ENCODE measurements at places on chromosomes 3 and 15.

DNA sequence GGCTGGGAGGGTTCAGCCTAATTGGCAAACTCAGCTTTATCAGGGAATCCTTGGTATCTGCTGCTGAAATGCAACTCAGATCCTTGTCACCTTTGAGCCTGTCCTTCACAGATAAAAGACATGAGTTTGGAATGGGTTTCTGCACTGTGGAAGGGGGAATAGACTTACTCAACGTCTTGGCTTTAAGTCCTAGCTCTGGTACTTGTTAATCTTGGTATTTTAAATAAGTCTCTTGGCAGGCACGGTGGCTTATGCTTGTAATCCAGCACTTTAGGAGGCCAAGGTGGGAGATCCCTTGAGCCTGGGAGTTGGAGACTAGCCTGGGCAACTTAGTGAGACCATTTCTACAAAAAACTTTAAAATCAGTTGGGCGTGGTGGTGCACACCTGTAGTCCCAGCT is 55.1 kb upstream of the ATOSA start:
- DNase-seq: no peak

- peak; percentile 30 for DNase-seq
Observed at GRCh38 chr3:22704166-22704565, 499.0 kb upstream of the UBE2E2 start.

- DNase-seq: no peak
Observed at GRCh38 chr3:149992416-149993058, 21.8 kb upstream of the PFN2 start.

DNA sequence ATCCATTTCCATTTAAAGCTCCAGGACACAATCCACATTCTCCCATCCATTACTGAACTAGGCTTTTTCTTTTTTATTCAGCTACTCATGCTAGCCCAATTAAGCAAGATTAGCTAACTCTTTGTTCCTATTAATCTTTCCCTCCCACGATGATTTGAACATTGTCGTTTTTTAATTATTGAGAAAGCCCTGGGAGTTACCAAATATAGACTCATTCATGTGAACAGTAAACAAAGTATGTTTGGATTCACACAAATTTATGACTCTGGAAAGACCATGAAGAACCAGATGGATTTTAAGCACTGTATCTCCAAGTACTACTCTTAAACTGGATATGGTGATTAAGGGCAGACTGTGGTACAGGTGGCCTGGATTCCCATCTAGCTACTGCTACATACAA is 82.2 kb downstream of the STRIT1 start:
- DNase-seq: no peak

GRCh38 chr15:48984811-48985352 is 21.2 kb upstream of the SHC4 start:
- no peak for DNase-seq

- no peak for DNase-seq
Observed at GRCh38 chr3:128567141-128567540, 74.1 kb upstream of the GATA2 start.

- DNase-seq: no peak
Observed at GRCh38 chr3:127669541-127670228, 3.1 kb upstream of the ABTB1 start.

- DNase-seq: no peak
Observed at GRCh38 chr3:190116551-190117067, 4.1 kb downstream of the P3H2 start.

DNA sequence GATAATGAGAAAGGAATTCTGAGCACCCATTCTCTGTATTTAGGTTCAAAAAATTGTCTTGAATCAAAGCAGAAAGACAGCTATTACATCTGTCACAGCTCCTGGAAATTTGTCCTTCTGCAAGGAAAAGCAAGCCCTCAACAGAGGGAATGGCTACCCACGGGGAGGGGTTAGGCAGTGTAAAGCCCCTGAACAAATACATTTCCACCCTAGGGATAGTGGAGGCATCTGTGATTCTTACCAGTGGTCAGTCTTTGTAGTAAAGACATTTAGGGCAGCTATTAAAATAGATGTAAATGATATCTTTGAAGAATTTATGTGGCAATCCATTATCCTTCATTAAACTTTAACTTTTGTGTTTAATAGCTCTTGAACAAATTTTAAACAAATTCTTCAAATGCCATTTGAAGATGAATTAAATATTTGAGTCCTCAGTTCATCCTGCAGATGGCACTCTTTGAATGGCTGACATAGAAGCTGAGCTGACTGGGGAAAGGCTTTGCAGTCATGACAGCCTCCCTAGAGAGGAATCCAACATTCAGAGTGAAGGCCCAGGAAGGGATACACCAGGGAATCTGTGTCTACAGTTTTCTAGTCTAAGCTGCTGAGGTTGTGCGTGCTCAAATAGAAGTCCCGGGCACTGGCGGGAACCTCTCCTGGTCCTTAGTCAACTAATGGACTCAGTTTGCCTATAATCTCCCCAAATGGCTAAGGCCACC is 359.7 kb upstream of the ROPN1 start:
- peak; percentile 34 for DNase-seq

DNA sequence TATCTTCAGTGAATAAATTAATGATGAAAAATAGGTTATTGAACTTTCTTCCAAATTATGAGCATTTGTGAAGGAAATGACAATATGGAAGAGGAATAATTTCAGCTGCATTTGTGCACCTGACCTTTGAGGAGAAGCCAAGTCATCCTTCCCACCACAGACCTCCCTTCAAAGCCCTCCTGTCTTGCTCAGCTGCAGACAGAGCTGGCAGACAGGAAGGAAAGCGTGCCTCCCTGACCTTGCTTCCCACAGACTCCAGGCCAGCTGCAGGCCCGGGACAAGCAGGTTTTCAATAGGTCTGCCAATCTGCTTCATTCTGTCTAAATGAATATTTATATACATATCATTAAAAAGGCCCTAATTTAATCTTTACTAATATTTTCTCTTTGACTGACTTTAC is 152.9 kb upstream of the RBMS3 start:
- DNase-seq: no peak

- no peak for DNase-seq
Observed at GRCh38 chr15:90075420-90076289, 26.6 kb downstream of the IDH2 start.

GRCh38 chr15:59642351-59642750 is 15.0 kb downstream of the GTF2A2 start:
- no peak for DNase-seq

DNA sequence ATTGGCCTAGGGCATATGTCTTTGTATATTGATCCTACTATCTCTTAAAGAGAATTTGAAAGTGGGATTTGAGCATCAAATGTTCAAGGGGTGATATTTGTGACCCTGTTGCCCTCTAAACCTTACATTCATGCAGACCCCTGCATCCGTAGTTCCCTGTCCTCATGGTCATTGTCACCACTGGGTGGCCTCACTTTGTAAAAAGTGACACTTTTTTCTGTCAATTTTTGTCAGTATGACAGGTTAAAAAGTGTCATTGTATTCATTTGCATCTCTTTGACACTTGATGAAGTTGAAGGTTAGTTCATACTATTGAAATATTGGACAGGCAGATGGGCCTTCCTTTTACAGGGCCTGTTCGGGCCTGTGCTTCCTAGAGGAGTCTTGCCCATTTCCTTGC is 12.3 kb upstream of the KLF15 start:
- DNase-seq: no peak

GRCh38 chr3:78993375-78993774 is 774.4 kb downstream of the ROBO1 start:
- DNase-seq: no peak

DNA sequence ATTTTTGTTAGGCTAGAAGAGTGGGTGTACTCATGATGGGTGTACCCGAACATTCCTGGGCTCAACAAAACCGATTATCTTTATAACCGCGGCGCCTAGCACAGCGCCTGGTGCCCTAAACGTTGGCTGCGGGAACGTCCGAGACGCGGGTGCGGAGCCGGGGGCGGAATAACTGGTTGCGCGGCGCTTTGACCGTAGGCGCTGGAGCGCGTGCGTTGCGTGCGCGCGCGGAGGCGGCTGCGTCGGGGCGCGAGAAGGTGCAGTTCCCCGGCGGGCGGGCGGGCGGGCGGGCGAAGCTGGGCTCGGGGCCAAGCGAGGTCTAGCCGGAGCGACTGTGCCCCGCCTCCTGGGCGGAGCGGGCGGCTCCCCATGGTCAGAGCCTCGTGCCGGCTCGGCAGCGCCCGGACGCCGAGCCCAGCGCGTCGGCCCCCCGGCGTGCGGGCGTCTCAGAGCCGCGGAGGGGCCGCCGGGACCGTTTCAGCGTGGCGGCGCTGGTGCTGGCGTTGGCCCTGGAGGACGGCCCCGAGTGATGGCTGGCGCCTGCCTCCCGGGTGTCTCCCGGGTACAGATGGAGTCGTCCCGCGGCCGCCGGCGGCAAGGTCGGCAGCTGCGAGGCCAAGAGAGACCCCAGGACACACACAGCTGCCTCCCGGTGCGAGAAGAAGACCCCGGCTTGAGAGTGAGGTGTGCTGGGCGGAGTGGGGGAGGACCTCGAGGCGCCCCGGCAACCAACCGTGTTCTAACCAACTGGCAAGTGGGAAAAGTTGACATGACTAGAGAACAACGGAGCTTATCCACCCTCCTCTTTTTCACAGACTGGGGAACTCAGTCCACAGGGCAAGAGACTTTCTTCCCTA is at the start of gene PLAAT1:
TSS of gene PLAAT1 (plus strand) at position 373 of the 857 bp plus-strand sequence. CDS start 14,429 bp downstream, outside the sequence.
- peak; percentile 39 for DNase-seq

DNA sequence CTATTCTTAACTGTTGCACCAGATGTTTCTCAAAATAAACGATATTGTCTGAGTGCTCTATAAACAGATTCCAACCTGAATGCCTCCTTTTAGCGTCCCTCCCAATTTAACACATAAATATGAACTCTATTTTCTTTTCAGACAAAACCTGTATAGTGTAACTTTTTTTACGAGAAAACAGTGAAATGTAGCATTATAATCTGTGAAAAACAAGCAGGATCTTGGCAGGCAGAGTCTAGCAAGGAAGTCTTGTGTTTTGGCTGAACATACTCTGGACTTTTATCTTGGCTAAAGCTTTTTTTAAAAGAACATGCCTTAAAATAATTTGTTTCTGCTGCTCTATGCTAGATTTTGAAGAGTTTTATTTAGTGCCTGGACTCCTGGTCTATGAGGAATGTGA is 150.5 kb downstream of the ROBO2 start:
- no peak for DNase-seq

DNA sequence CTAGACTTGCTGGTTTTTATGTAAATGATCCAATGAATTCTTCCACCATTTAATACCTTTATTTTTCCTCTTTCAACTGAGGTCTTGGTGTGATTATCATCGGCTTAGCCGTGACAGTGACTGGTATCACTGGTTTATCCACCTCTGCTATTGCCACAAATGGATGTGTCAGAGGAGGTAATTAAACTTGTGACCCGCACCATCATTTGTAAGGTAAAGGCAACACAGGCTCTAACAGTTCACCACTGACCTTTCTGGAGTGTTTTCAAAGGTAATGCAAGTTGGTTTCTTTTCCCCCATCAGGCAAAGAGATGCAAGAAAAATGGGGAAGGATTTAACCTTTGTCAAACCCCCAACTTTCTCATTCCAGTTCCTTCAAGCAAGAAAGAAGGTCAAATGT is 19.7 kb downstream of the SLC12A1 start:
- DNase-seq: no peak

DNA sequence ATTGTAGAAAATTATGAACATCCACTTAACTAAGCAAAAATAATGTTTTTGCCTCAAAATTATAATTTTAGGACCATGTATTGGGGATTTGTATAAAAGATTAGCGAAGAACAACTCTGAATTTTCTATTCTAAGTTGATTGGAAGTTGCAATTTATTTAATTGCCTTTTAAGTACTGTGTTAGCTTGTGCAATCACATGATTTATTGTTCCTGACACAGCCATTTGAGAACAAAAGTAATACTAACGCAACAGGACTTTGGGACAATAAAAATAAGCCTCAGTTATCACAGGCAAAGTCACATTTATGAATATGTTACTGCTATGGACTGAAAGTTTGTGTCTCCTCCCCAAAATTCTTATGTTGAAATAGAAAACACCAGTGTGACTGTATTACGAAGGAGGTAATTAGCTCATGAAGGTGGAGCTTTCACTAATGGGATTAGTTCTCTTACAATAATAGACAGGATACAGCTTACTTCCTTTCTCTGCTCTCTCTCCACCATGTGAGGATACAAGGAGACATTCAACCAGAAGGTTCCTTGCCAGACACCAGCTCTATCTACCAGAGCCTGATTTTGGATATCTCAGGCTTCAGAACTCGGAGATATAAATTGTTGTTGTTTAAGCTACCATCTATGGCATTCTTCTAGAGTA is 745.9 kb downstream of the ZBBX start:
- no peak for DNase-seq

GRCh38 chr3:184261270-184261853 is at the start of gene CAMK2N2:
CAMK2N2 (minus strand) TSS chr3:184261553; CDS start chr3:184261285, 268 bp downstream.
- peak; percentile 33 for DNase-seq

DNA sequence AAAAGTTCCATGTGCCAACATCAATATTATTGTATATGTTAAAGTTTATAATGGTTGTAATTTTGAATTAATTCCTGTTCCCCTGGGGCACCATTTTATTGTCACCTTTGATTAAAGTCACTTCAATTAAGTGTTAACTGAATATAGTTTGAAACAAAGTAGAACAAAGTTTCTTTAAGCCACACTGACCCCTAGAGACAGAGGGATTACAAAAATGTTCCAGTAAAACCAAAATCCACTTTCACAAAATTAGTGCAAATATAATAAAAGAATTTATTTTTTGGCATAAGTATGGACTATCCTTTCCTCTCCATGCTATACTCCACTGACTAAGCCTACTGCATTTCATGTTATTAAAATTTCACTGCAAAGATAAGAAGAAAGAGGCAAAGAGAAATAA is 123.9 kb downstream of the ZMAT3 start:
- DNase-seq: no peak

- peak; percentile 75 for DNase-seq
Observed at GRCh38 chr3:102038477-102039142, 189.3 kb downstream of the NFKBIZ start.

DNA sequence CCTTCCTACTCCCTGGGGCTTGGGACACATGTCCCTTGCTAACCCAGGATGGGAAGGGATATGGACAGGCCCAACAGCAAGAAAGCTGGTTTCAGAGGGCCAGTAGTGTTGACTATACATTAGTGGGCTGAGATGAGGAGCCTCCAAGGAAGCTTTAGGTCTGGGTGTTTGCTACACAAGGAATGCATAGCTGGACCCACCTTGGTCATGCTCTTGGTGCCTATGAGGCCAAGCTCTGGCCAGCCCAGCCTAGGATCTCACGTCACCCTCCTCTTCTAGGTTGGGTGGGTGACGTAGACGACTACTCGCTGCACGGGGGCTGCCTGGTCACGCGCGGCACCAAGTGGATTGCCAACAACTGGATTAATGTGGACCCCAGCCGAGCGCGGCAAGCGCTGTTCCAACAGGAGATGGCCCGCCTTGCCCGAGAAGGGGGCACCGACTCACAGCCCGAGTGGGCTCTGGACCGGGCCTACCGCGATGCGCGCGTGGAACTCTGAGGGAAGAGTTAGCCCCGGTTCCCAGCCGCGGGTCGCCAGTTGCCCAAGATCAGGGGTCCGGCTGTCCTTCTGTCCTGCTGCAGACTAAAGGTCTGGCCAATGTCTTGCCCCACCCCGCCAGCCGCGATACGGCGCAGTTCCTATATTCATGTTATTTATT is 653 bp upstream of the WDR6 start:
- peak; percentile 37 for DNase-seq

GRCh38 chr3:129597087-129597999 is 9.1 kb downstream of the PLXND1 start:
- DNase-seq: no peak

- DNase-seq: no peak
Observed at GRCh38 chr3:143471705-143472104, 352.1 kb downstream of the CHST2 start.

- DNase-seq: no peak
Observed at GRCh38 chr3:122169911-122170310, 13.6 kb upstream of the CASR start.
